NCI-H1436 treated with DMSO at 0.1 percent for 48 hours (cell line): ENCODE measurements at places on chromosomes 11 and 22.

- no peak for DNase-seq
Observed at GRCh38 chr11:123430721-123431497, 840 bp downstream of the GRAMD1B start.

DNA sequence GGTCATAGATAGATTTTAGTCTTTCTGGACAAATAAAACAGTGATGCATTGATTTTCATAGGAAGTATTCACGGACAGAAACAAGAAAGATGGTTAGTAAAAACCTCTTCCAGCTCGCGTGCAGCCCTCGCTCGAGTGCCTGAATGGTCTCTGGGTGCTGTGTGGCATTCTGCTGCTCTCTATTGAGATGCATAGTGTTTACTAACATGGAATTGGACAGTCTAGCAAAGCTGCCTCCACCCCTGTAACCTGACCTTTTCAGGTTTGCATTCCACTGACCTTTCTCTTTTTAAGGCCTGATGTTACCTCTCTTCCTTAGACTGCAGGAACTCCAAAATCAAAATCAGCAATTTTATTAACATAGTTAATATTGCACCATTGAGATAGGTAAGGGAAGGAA is 643.4 kb downstream of the JRKL start:
- DNase-seq = no peak

GRCh38 chr11:78753297-78753696 is 178.6 kb upstream of the NARS2 start:
- no peak for DNase-seq

- no peak for DNase-seq
Observed at GRCh38 chr11:119942583-119943297, 195.2 kb downstream of the TRIM29 start.
